ENCODE measurements at places on chromosomes 12 and 14. TPM values are rescaled to one million over a fixed set of nuclear protein-coding genes. Genes with fewer than 3 reads are reported as not detected.

Gene ACOT2
- 5.4 TPM for polyA plus RNA-seq

Gene OVCH1
- not detected for polyA plus RNA-seq

Gene JPH4
- polyA plus RNA-seq, result 0.03 TPM

Gene DIO3
- not detected for polyA plus RNA-seq

Gene SPX
- 0.12 TPM for polyA plus RNA-seq

Gene CMKLR1
- polyA plus RNA-seq, result 0.13 TPM

Gene KNTC1
- 7.7 TPM for polyA plus RNA-seq

Gene C12orf54
- 3.3 TPM for polyA plus RNA-seq

Gene SYT1
- polyA plus RNA-seq, result 4.6 TPM

Gene CACNA2D4
- polyA plus RNA-seq, result 0.03 TPM

Gene TDRD9
- 0.10 TPM for polyA plus RNA-seq

Gene LRRC74A
- not detected for polyA plus RNA-seq

Measured in keratinocyte (primary cell).